ENCODE measurements at places on chromosomes 11 and 22.

GRCh38 chr11:11864803-11865202 lies 23.0 kb downstream of the USP47 start:
- no peak for DNase-seq

DNA sequence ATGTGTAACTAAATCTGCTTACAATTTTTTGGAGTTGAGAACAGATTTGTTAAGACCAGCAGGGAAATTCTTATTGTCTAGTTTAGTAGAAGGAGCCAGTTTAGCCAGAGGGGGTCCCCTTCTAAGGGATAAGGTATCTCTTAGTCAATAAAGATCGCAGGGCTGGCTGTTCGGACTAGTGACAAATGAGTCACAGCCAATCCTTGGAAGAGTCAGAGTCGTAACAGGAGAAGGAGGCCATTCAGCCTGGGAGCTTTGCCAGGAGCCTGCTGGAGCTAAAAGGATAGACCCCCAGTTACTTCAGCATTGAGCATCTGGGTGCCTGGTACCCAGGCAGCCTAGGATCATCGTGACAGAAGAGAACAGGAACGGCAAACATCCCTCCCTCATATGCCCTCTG lies 191.6 kb upstream of the ARHGAP20 start:
- no peak for DNase-seq

- no peak for DNase-seq
Measured at GRCh38 chr11:121722431-121723245, 269.9 kb upstream of the SORL1-AS1 start.

- DNase-seq: no peak
Measured at GRCh38 chr22:48173773-48174160, 1411.3 kb downstream of the TBC1D22A start.

DNA sequence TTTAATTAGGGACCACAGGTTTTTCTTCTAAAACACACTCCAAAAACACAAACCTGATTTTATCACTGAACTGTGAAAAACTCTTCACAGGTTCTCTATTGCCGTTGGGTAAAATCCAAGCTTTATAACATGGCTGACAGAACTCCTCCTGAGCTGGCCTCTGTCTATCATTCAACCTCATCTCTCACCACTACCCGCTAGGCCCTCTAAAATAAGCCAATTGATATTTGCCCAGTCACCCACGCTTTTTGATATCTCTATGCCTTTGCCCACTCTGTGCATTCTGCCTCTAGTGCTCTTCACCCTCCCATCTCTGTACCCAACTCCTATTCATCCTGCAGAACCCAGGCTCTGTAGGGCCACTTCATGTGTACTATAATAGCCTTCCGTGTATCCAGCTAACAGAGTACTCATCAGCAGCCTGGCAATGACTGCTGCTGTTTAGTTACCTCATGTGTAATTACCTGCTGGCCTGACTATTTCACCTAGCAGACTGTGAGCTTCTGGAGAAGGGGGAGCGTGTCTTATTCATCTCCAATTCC lies 1.1 kb upstream of the CNGA4 start:
- DNase-seq: no peak

GRCh38 chr11:69008737-69009440 lies 4.2 kb downstream of the MRGPRF start:
- DNase-seq: no peak

DNA sequence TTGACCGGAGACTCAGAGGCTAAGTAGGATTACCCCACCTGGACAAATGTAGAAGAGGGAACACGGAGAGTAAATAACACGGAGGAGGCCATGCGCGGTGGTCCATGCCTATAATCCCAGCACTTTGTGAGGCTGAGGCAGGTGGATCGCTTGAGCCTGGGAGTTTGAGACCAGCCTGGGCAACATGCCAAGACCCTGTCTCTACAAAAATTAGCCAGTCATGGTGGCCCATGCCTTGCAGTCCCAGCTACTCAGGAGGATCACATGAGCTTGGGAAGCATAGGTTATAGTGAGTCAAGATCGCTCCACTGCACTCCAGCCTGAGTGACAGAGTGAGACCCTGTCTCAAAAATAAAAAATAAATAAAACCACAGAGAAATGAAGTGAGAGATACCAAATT lies 53.9 kb downstream of the AMOTL1 start:
- DNase-seq: no peak

DNA sequence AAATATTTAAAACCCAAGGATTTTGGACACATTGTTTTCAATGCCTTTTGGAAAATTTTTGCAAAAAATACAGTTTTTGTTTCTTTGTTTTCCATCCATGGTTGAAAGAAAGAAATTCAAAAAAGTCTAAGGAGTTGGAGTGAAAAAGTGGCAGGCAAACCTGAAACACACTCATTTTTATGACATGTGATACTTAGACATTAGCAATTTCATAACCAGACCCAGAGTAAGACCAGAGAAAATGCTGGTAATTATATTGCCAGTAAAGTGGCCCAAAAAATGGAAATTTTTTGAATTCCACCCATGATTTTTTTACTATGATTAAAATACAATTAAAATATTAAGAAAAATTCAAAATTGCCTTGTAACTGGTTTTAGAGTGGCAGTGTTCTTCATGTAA lies 128.2 kb downstream of the SLC17A6 start:
- no peak for DNase-seq

GRCh38 chr22:36387709-36387958 lies 133 bp downstream of the MYH9 start:
- no peak for DNase-seq

DNA sequence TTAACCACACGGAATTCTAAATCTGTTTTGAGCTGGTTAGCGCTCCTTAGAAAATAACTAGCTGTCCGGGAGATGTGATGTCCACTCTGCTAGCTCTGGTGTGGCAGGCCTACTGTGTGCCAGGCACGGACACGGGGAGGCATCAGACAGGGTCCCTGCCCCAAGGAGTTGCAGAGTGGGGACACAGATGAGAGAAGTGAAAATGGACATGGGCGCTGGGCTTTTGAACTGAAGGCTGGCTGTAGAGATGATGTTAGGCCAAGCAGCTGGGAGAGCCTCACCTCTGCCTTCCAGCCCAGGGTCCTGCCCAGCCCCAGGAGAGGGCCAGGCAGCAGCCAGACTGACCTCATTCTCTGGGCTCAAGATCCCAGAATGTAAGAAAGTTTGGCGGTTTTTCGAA lies 368.6 kb downstream of the CTTN start:
- DNase-seq: no peak

GRCh38 chr22:16953206-16954059 lies 54.6 kb downstream of the GAB4 start:
- no peak for DNase-seq

GRCh38 chr22:30327864-30328345 lies 1.2 kb upstream of the TBC1D10A start:
- DNase-seq: no peak

DNA sequence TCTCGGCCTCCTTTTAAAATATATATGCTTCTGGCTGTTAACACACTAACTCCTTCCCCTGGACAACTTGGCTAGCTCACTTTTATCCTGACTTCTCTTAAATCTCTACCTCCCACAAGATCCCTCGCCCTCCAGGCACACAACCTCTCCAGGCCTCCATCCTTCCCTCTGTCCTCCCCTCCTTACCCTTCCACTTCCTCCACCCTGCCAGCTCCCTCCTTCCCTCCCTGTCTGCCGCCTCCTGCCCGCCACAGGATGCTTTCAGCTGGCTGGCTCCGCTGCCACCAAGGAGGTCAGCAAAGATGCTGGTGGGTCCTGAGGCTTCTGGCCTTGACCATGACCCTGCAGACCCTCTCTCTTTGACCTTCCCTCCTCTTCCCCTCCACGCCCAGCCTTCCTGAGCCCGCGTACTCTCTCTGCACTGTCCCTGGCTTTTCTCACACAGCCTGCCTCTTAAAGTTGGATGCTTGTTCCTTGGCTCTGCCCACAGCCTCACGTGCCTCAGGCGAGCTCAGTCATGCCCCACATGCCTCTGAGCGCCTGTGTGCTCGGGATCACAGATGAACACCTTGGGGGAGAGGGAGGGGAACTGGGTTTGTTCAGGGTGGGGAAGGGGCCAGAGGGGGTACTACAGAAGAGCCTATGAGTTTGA lies 6.7 kb downstream of the NFAM1 start:
- no peak for DNase-seq

DNA sequence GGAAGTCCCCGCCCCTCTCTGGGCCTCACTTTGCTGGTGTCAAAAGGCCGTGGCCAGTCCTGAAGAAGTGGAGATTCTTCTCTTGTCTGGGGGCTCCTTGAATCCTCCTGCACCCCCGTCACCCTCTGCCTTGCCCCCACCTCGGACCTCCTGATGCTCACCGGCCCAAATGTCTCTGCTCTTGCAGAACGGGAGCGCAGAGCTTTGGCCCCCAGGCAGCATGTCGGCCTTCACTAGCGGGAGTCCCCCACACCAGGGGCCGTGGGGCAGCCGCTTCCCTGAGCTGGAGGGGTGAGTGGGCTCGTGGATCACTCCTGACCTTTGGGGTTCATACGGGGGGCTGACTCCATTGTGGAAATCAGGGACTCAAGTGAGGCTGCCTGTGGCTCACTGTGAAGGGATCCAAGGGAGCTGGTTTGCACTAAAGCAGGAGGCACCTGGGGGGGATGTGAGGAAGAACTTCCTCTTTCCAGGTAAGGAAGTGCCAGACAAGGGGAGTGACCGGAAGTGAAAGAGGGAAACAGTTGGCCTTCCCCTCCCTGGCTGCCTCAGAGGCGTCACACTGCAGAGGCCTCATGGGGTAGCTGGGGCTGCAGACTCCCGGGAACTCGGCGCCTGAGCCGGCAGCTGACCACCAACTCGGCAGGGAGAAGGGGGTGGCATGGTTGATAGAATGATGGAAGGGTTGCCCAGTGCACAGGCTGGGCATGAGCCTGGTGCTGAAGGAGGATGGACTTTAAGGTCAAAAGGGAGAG lies 23.1 kb downstream of the CSF2RB start:
- no peak for DNase-seq

GRCh38 chr22:46007848-46008261 lies 30.9 kb upstream of the WNT7B start:
- no peak for DNase-seq

- peak; percentile 25 for DNase-seq
Measured at GRCh38 chr11:95715777-95716241, 73.8 kb downstream of the FAM76B start.

GRCh38 chr11:71140206-71140919 lies 112.0 kb downstream of the SHANK2 start:
- no peak for DNase-seq

DNA sequence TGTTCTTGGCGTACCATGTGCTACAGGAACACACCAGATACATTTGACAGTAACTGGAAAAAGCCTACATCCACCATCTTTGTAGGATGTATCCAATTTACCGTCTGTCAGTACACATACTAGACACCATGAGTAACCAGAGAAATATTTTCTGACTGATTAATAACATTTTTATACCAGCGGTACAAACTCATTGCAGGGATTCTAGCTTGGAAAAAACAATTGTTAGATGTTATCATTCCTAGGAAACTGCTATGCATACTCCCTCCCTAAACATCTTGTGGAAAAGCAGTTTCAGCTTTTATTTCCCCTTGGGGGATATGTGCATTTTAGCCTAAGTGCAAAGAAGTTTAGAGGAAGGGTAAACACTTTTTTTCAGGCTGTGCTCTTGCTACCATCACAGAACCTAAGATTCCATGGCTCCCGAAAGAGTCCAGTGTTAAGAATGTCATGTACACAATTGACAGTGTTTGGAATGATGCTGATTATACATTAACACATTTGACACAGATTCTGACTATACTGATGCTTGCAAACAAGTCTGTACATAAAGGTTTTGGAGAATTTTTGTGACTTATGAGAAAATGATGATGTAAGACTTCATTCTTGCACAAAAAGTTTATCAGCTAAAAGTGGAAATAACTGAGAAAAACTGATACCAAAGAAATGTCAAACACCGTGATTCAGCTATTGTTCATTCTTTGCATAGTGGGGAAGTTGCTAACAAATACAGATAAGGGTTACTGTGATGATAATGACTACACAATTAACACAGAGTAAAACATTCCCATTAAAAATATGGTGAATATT lies 23.7 kb downstream of the NCF4 start:
- no peak for DNase-seq

GRCh38 chr11:32831221-32831620 lies 1.5 kb downstream of the PRRG4 start:
- no peak for DNase-seq

DNA sequence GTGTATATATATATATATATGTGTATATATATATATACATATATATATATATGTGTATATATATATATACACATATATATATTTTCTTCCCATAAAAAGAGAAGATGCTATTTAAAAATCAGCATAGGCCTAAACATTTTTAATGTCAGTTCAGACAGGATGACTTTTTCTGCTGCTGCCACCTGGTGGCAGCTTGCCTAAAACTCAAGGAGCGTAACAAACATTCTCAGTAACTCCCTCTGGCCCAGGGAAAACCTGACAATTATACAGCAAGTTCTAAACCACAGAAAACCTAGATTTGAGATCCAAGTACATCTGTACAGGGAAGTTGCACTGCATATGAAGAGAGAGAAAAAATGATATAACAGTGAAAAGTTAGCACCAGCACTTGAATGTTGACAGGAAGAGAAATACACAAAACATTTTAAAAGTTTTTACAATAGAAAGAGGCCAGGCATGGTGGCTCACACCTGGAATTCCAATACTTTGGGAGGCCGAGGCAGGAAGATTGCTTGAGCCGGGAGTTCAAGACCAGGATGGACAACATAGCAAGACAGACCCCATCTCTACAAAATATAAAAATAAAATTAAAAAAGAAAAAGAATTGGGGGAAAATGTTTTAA lies 16.6 kb downstream of the OR8A1 start:
- DNase-seq: peak; percentile 49

DNA sequence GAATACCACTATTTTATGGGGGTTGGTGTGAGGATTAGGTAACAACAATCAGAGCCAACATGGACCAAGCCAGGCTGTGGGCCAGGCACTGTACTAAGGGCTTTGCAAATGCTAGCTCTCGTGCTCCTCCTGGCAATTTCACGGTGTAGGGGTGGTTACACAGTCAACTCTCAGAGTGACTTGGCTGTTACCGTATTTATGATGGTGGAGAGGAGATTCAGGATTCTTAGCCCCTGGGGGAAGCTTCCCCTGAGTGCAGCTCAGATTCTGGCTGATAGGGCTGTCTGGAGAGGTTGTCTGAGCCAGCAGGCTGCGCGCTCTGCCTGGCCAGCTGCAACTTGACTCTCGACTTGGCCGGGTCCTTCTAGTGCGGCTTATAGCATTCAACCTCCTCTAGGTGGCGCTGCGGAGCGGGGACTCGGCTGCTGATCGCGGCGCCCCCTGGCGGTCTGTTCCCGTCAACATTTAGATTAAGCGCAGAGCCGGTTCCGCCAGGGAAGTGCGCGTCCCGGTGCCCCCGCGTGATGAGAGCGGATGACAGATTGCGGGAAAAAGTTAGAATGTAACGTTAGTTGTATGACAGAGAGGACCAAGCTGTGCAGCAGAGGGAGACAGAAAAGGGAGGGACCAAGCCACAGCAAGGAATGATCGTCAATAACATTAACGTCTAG lies 4.5 kb upstream of the NCF4 start:
- DNase-seq: peak; percentile 96

Data from stimulated activated CD4-positive, alpha-beta T cell treated with anti-CD3 and anti-CD28 coated beads, Interleukin-4, amount 100 ng/mL, for 1 hour (primary cell).